Activated CD4-positive, alpha-beta T cell treated with anti-CD3 and anti-CD28 coated beads for 36 hours (primary cell): ENCODE measurements at places on chromosomes 1 and 21. TPM values are rescaled to one million over a fixed set of nuclear protein-coding genes. Genes with fewer than 3 reads are reported as not detected.

DNA sequence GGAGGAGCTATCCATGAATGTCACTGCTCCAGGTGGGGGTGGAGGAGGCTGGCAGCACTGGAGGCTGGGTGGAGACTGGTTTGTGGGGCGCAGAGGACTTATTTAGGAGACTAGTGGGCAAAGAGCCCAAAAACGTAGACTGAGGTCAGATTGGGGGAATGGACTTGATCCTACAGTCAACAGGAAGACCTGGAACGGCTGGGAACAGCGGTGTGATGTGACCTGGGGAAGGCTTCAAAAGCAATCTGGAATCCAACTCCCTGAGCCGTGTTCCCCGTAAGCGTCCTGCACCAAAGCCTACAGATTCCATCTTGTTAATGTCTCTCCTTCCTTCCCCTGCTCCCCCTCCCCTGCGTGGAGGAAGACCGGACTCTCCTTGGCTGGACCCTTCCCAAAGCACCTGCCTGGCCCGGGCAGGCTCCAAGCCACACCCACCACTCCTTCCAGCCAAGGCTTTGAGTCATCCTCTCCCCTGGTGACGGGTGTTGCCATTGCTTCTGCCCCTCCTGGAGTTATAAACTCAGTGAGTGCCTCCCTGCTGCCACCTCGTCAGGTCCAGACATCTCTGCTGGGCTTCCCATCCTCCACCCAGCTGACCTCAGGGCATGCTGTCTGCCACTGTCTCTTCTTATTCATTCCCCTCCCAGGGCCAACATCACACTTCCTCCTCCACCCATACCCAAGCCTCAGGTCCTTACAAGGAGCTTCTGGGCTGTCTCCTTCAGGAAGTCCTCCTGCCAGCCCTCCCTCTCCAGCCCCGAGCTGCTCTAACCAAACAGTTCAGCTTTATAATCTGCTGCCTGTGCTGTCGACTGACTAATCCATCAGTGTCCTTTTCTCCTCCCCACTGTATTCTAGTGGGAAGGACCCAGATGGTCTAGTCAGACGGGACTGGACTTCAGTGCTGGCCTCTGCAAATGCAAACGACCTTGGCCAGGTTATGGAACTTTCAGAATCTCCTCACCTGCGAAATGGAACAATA, 1.6 kb upstream of the CLSTN1 start:
- DNase-seq = peak; percentile 67

Gene DMRTA2
- total RNA-seq = not detected

Gene C1orf94
- not detected for total RNA-seq

GRCh38 chr1:88284066-88284465, 400.0 kb upstream of the PKN2 start:
- DNase-seq = no peak

Gene CFHR1
- not detected for total RNA-seq

Gene TMPRSS3
- 113 TPM for total RNA-seq

GRCh38 chr1:44507490-44508396, 102.7 kb downstream of the RNF220 start:
- no peak for DNase-seq

- no peak for DNase-seq
Measured at GRCh38 chr1:172909606-172910326, 141.0 kb downstream of the TNFSF18 start.

GRCh38 chr21:31798842-31799704, 67.2 kb upstream of the SCAF4 start:
- DNase-seq = no peak

GRCh38 chr1:87064309-87064708, 149.9 kb downstream of the HS2ST1 start:
- no peak for DNase-seq

- DNase-seq = peak; percentile 72
Measured at GRCh38 chr1:101314244-101314643, 77.4 kb downstream of the S1PR1 start.

DNA sequence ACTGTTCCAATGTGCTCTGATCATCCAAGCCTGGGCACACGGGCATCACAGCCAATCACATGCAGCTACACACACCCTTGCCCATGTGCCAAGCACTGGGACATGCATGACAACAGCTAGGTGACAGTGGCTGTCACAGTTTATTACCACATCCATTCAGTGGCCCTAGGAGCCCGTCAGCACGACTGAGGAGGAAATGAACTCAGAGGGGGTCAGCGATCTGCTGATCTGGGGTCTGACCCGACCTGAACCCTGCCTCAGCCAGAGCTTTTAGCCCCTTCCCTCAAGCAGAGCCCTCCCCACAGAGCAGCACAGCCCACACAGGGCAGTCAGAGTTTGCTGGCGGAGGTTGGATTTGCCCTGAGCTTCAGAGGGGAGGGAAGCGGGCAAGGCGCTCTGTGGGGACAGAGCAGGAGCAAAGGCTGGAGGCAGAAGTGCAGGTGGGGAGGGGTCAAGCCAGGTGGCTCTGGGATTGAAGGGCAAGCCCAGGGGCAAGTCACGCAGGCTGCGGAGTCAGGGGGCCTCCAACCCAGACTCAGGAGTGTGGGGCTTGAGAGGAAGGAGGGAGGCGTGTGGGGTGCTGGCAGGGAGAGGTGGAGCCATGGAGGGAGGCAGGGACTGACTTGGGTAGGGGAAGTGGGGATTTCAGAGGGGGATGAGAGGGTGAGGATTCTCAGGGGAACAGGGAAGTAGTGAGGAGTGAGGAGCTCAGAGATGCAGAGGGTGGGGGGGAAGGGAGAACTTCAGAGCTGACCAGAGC, 10.4 kb downstream of the SH3BGRL3 start:
- peak; percentile 43 for DNase-seq

- DNase-seq = no peak
Measured at GRCh38 chr1:84143796-84144565, at the start of gene PRKACB. PRKACB (plus strand) TSS chr1:84144271; CDS start chr1:84144362, 91 bp downstream.

GRCh38 chr1:203682473-203683383, 56.1 kb downstream of the ATP2B4 start:
- DNase-seq = peak; percentile 73

Gene SGIP1
- 0.05 TPM for total RNA-seq

DNA sequence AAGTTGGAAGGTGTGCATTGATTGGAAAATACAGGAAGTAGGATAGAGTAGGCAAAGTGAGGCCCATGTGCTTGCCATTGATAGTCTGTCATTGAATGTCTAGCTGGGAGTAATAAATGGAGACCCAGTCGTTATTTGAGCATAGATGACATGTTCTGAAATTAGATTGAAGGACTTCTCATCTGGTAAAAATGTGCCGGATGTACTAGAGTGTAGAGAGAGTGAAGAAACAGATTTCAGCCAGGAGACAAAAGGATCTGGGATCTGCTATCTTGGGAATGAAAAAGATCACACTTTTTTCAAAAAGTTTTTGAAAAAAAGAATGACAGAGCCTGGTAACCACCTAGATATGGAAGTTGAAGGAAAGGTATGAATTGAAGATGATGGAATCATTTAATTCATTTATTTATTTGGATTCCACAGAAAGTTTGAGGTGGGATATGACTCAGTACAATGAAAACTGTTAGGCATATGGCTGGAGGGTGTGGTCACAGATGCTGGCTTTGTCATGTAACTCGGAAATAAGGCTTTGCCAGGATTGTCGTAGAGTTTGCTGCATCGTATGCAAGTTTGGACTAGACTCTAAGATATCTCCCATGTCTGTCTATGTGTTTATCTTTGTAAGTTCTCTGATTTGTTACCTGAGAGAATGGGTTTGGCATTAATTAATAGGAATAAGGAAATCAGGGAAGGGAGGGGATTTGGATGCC, 137.1 kb downstream of the PBX1 start:
- no peak for DNase-seq

DNA sequence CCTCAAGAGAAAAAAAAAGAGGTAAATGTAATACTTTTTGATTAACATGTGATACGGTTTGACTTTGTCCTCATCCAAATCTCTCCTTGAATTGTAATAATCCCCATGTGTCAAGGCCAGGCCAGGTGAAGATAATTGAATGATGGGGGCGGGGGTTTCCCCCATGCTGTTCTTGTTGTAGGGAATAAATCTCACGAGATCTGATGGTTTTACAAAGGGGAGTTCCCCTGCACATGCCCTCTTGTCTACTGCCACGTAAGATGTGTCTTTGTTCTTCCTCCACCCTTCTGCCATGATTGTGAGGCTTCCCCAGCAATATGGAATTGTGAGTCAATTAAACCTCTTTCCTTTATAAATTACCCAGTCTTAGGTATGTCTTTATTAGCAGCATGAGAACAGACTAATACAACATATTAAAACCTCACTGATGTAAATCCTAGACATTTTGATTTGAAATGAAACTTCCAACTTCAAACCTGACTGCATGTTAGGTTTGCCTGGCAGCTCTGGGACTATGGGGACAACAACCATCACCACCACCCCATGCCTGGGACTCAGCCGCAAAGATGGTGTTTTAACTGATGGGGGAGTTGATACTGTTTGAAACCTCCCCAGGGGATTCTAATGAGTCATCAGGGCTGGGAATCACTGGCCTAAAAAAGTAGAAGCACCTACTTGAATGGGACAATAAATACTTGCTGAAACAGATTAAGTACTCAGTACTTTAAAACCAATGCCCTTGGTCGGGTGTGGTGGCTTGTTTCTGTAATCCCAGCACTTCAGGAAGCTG, 32.8 kb upstream of the BACH1 start:
- peak; percentile 65 for DNase-seq

Gene CSMD2
- not detected for total RNA-seq

Gene AQP10
- not detected for total RNA-seq

DNA sequence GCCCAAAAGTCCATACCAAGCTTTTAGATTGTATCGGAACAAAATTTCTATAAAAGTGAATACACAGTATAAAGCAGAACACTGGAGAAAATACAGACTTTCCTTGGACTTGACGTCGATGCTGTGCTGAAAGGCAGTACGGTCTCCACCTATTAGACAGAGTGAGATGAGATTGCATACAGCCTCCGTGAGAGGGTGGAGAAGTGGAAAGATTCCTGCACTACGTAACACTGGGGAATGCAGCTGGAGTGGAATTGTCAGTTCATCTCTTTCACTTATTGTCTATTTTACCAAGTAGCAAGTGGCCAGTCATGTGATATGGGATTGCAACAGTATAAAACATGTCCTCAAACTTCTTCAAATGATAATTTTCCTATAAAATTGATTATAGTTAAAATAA, 209.5 kb downstream of the ZP4 start:
- DNase-seq = no peak

GRCh38 chr1:53273526-53273925, 35.2 kb upstream of the MAGOH start:
- DNase-seq = no peak

- DNase-seq = no peak
Measured at GRCh38 chr1:117167402-117167801, 43.3 kb downstream of the VTCN1 start.

DNA sequence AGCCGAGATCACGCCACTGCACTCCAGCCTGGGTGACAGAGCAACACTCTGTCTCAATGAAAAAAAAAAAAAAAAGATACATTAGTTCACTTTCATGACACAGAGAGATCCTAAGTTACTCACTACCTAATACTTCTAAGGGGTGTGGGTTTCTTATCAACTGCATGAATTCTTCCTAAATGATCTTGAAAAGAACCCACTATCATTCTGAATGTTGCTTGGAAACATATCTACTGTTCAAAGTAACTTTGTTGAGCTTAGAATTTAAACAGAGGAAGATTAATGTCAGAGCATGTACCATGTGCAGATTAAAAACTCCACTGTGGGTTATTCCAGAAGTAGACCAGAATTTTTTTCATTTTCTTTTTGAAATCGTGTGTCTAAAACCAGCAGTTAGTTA, 241.5 kb downstream of the LTN1 start:
- no peak for DNase-seq

DNA sequence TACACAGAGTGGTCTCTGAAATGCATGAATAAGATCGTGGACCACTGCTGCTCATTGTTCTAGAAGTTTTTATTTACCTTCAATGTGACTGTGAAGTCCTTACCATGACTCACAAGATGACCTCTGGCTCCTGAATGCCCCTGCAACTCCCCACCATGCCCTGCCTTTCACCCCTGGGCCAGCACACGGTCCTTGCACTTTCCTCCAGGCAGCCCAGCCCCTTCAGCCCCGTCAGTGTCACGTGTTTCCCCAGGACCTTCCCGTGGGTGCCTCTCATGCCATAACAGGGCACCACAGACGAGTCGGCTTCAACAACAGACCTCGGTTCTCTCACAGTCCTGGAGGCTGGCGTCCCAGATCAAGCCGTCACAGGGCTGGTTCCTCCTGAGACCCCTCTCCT, 62.1 kb downstream of the B3GALT5 start:
- DNase-seq = no peak

Gene APCS
- total RNA-seq = not detected

GRCh38 chr1:202127836-202128622, 5.3 kb downstream of the GPR37L1 start:
- DNase-seq = no peak

GRCh38 chr1:208683141-208683540, 439.0 kb upstream of the PLXNA2 start:
- DNase-seq = no peak

GRCh38 chr21:16945580-16945979, 567.3 kb upstream of the CXADR start:
- DNase-seq = no peak

DNA sequence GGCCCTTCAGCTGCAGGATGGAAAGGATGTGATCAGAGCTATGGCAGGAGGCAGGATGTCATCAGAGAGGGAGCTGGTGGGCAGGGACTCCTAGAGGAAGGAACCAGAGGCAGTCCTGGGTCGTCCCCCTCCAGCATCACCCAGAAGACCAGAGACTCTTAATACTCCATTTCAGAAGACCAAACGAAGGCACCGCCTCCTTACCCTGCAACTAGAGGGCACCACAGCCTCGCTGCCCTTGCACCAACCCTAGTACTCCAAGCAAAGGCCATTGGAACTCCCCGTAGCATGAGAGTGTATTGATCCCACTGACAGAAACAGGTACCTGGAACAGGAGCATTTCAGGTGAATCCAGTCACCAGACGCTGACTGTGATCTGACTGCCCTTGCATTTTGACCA, 598.1 kb downstream of the NPHP4 start:
- DNase-seq = no peak

Gene NECTIN4
- total RNA-seq = not detected

GRCh38 chr21:32515874-32516273, 69.4 kb downstream of the TCP10L start:
- no peak for DNase-seq

Gene GPR153
- total RNA-seq = 0.25 TPM

- peak; percentile 61 for DNase-seq
Measured at GRCh38 chr1:4172644-4173599, 272.9 kb upstream of the C1orf174 start.

- no peak for DNase-seq
Measured at GRCh38 chr21:16597753-16598152, 868.0 kb downstream of the USP25 start.

DNA sequence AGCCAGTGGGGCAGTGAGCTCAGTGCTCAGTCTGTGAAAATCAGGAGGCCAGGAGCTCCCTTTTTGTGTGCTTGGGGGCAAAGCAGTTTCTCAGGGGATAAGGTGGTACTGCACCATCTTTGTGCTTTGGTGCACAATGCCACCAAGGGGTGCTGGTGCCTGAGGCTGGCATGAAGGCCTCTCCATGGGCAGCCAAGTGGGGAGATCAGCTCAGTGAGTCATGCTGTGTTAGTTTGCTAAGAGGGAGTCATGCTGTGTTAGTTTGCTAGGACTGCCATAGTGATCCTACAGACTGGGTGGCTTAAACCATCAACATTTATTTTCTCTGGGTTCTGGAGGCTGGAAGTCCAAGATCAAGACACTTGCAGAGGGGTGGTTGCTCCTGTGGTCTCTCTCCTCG, 428.1 kb downstream of the PRDM2 start:
- DNase-seq = no peak

Gene SPAG17
- total RNA-seq = not detected

- DNase-seq = no peak
Measured at GRCh38 chr1:93722081-93723031, 40.7 kb upstream of the BCAR3 start.
